ENCODE measurements at places on chromosomes 11 and 22.

GRCh38 chr11:110736171-110736553 is 23.9 kb upstream of the ARHGAP20 start:
- no peak for DNase-seq

DNA sequence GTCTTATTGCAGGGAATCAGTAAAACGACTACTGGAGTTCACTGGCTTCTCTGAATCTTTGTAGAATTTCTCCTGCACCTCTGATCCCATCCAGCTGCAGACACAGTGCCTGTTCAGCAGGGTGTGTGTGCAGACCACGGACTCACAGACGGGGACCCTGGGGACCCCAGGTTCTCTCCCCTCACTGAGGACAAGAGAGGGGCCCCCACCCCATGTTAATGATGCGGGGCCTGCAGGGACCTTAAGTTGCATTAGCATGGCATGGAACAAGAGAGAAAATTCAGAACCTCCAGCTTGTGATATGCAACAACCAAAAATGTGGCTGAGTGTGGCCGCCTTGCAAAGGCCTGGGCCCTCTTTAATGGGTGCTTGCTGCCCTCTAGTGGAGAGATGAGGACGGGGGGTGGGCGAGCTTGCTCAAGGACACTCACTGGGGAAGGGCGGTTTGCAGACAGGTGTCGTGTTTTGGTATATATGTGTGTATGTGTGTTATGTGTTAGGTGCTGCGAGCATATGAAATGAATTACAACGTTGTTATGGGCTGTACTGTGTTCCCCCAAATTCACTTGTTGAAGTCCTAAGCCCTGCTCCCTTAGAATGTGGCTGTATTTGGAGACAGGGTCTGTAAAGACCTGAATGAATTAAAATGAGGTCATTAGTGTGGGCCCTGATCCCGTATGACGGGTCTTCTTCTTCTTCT is 84.4 kb upstream of the SEPTIN5 start:
- peak; percentile 67 for DNase-seq

DNA sequence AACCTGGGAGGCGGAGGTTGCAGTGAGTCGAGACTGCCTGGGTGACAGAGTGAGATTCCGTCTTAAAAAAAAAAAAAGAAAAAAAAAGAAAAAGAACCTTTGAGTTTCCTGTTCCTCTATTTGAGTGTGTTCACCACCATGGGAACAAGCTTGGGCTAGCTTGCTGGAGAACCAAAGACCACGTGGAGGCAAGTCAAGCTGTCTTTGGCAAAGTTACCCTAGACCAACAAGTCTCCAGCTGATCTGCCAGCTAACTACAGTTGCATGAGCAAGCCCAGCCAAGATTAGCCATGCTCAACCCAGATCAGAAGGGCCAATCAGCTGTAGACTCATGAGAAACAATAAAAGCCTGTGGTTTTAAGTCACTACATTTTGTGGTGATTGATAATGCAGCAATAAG is 29.7 kb downstream of the SLN start:
- DNase-seq, result no peak

DNA sequence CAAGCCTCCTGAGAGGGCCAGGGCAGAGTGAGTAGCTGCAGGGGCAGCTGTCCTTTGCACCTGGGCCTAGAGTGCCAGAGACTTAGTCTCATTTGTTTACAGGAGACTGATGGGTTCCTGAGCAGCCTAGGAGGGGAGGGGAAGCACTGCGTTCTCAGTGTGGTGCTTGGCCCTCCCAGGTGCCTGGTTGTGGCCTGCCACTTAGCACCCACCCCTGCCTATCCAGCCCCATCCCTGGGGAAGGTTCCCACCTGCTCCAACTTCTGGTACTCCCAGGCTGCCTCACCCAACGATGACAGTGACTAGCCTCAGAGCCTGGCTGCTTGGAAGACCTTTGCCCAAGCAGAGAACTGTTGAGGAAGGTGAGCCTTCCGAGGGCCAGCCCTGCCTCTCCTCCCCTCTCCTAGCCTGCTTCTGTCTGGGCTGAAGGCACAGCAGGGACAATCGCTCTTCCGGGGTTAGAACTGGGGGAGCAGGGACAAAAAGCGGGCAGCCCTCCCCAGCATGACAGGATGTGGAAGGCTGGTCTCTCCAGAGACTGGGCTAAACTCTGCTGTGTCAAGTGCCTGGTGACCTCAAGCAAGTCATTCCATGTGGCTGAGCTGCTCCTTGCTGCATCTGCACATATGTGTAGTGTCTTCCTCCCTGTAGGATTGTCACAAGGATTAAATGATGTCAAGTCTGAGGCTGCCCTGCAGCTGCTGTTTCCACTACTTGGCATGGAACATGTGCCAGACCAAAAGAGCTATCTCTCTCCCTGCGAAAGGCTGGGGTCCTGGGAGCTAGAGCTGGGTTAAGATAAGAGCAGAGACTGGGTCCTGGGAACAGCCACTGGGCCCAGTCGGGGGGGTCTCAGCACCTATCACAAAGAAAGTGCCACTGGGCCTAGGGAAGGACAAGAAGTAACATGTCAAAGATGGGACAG is 9.9 kb downstream of the KCNQ1OT1 start:
- DNase-seq, result no peak

DNA sequence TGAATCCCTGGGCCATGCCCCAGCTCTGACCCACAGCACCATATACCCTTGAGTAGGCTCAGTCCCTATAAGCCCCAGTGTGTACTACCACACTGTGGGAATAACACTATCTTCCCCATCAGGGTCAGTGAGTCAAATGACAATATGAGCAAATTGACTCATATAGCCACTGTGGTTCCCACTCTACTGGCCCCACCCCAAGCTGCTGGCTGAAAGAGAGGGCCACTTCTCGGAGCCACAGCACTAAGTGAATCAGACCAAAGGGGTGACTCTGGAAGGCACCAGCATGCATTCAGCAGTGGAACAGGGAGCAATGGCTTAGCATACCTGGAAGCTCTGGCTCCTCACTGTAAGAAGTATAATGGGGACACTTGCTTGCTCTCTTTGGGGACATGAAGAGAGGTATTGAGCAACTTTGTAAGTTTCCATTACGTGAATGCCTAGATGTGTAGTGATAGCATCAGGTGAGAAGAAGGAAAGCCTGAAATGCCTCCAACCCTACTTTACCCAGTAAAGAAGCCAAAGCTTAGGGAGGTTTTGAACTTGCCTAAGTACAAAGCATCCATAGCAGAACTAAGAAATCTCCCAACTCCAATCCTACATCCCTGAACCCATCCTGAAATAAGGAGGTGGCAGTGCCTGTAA is 13.5 kb downstream of the CD59 start:
- peak; percentile 49 for DNase-seq
